Hepatocyte (in vitro differentiated cells): ENCODE measurements at places on chromosomes 6 and 20. TPM values are rescaled to one million over a fixed set of nuclear protein-coding genes. Genes with fewer than 3 reads are reported as not detected.
A peak's percentile ranks its signal among the peaks of the same experiment; 100 is the strongest.

The OR2B6 gene
- 0.17 TPM in 1 of 2 replicates, not detected in the other for polyA plus RNA-seq

- no peak overlapping the region for H3K27ac ChIP-seq
- no peak for DNase-seq
- H3K4me1 ChIP-seq: peaks cover 8% of the 10 kb centered on the region
- no peak overlapping the region for H3K4me3 ChIP-seq
- H3K36me3 ChIP-seq: no peaks in the 10 kb centered on the region
Observed at GRCh38 chr6:137764464-137764863, 102.6 kb upstream of the TNFAIP3 start.

DNA sequence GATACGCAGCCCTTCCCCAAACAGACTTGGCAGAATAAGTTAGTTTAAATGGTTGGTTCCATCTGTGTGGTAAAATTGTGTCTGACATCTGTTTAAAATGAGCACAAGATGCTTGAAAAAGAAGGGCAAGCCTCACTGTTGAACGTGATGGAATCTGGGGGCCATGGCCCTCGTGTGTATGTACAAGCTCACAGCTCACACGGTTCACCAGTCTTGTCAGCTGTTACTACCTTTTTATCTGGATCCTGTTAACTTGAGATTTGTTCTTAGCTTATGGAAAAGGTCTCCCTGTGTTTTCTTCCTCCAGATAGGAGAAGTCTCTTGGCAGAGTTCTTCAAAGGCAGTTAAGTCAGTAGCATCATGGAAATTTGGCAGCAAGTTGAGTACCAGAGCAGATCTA lies 270.6 kb downstream of the KHDC1L start:
- H3K4me1 ChIP-seq: peaks cover 20% of the 10 kb centered on the region
- H3K27ac ChIP-seq: peak overlapping the region; percentile 37
- H3K4me3 ChIP-seq: no peak overlapping the region
- H3K36me3 ChIP-seq: no peaks in the 10 kb centered on the region

DNA sequence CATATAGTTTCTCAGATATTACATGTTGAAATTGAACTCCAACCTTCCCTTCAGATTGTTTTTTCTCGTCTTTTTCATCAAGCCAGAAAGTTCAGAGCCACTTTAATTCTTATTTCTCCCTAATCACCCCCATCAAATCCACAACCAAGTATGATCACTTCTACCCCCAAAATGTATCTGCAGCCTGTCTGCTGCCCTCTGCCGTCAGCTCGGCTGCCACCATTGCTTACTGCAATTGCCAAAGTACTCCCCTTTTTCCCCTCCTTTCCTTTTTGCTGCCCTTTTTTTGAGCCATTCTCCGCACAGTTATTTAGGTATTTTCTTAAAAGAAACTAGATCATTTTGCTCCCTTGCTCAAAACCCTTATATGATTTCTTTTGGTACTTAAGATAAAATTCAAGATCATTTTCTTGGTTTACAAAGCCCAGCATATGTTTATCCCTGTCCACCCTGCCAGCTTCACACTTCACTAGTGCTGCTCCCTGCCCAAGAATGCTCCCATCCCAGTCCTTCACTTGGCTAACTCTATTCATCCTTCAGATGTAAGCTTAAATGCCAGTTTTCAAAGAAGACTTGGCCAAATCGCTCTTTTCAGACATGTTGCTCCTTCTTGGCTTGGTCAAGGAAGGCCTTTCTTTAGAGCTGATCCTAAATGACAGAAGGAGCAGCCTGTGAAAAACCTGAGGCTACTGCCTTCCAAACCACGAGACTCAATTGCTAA lies 63.7 kb downstream of the SH3BGRL2 start:
- no peaks in the 10 kb centered on the region for H3K36me3 ChIP-seq
- H3K4me1 ChIP-seq: no peaks in the 10 kb centered on the region
- DNase-seq: no peak
- no peak overlapping the region for H3K27ac ChIP-seq

- H3K36me3 ChIP-seq: no peaks in the 10 kb centered on the region
- H3K4me3 ChIP-seq: no peak overlapping the region
- no peaks in the 10 kb centered on the region for H3K4me1 ChIP-seq
- no peaks in the 10 kb centered on the region for H3K27me3 ChIP-seq
Observed at GRCh38 chr6:121393731-121394505, 41.5 kb upstream of the GJA1 start.
